CD4-positive, alpha-beta T cell treated with Interleukin-15 for 1 hour (primary cell): ENCODE measurements at places on chromosomes 3 and 15.
A peak's percentile ranks its signal among the peaks of the same experiment; 100 is the strongest.

DNA sequence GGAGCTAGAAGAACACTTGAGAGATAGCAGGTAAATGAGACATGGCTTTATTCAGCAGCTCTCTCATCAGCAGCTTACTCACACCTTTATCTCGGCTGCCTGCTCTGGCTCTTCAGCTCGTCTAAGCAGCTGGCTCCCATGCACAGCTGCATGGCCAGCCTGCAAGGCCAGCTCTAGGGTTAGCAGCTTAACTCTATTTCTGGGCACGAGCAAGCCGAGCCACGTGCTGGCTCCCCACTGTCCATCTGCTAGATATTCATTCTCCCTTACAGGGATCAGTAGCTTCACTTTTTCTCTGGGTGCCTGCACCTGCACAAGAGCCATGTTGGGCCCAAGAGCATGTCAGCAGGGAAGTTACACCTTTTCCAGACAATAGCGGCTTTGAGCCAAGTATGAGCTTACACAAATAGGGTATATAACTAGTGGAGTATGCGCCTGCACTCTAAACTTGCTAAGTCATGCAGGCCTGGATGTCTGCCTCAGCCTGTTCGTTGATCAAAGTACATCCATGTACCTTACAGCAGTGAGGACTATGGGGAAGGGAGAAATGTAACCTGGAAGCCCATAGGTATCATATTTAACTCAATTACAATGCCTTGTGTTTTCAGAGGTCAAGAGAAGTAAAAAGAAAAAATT, 174.9 kb upstream of the SNTN start:
- DNase-seq = no peak

DNA sequence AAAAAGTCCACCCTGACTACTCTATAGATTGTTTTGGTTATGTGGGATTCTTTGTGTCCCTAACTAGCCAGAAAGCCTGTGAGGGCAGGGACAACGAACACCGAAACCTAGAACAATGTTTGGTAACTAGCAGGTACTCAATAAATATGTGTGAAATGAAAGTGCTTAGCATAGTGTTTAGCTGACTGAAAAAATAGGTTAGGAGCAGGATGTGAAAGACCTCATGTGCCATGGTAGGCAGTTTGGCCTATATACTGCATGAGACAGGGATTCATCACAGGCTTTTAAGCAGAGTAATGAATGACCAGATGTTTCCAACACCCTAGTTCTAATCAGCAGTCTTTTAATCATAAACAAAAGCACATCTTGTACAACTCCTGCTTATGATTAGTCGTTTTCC, 64.2 kb downstream of the MYO5A start:
- no peak for DNase-seq

GRCh38 chr3:31620656-31621055, 87.9 kb downstream of the STT3B start:
- DNase-seq = no peak

DNA sequence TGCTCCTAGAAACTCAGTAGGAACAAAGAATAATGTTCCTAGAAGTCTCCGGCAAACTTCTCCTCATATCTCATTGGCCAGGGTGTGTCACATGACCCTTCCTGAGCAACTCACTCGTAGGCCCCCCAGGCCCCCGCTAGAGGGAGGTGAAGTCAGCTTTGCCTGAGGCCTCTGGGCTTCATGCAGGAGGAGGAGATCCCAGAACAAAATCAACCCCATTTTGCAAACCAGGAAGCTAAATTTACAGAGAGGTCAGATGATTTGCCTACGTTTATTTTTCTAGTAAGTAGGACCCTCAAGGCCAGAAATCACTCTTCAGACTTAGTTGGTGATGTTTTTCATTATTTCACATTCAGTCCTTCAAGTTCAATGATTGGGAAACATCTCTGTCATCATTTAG, 99.1 kb downstream of the SSR3 start:
- no peak for DNase-seq

DNA sequence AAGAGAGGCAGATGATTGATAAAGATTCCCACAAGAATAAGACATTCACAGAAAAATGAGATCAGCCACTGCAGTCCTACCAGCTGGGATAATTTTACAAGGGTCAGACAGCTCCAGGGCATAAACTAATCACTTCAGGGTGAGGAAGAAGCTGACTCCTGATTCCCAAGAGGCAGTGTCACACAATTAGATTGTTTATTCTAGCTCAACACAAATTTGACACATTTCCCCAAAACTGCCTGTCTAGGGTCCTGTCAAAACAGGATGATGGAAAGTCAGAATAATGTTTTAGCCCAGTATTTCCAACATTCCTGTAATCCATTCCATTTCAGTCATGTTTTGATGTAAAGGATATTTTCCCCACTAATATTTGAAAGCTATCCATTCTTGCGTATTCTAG, 110.8 kb downstream of the TNIK start:
- DNase-seq = no peak

- DNase-seq = no peak
These were observed 868.4 kb downstream of the DIPK2A start for GRCh38 chr3:144839991-144840390.

- DNase-seq = no peak
These were observed 67.6 kb downstream of the IGF1R start for GRCh38 chr15:98715890-98716443.

DNA sequence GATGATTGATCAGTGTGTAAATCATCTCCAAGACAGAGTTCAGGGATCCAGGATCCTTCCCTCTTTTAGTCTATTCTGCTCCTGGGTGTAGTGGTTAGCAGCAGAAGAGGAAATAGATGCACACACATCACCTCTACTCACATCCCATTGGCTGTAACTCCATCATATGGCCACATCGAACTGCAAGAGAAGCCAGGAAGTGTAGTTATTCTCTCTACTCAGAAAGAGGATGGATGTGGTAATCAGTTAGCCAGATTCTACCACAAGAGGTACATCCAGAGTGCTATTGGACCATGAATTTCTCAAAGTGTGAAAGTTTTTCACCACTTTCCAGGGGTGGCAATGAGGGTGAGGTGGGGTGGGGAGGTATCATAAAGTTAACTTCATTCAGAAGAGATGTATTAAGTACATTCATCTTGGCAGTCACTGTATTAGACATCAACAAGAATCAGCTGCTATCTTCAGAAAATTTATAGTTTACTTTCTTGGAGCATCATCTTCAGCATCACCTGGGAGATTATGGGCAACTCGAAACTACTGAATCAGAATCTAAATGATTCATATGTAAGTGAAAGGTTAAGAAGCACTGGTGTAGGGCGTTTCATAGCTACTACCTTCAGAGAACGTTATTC, 60.6 kb upstream of the GAP43 start:
- DNase-seq = no peak

- DNase-seq = no peak
These were observed 548.5 kb downstream of the OCA2 start for GRCh38 chr15:27550635-27551034.

GRCh38 chr15:65618560-65619109, 3.1 kb upstream of the SLC24A1 start:
- no peak for DNase-seq

- peak; percentile 77 for DNase-seq
These were observed 2.2 kb downstream of the MAPK6 start for GRCh38 chr15:52021128-52021671.

DNA sequence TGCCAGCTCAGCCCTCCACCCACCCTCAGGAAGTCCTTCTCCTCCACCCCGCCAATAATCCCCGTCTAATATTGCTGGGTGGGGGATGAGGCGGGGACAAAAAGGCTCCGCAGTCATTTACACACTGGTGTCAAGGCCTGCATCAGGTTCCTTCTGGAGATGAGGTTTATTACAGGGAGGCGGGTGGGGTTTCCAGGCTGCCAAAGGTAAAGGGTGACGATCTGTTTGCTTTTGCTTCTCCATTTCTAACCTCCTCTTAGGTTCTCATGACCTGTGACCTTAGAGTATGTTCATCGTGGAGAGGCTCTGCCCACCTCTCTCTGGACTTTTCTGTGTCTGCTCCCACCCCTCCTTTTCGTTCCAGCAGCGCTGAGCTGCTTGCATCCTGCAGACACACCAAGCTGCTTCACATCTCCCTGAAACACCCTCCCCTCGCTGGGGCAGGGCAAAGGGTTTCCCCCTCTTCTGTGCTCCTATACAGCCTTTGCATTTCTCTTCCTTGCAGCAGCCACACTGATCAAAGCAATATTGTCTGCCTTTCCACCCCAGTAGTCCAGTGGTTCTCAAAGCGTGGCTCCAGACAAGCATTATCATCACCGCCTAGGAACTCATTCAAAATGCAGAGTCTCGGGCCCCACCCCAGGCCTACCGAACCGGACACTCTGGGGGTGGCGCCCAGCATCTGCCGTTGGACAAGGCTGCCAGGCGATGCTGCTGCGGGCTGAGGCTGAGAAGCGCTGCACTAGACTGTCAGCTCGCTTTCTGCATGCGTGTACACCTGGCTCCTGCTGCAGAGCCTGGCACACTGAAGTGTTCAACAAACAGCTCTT, 26.6 kb downstream of the CA12 start:
- no peak for DNase-seq

- no peak for DNase-seq
These were observed 47.8 kb downstream of the KCNMB2 start for GRCh38 chr3:178583963-178584575.

DNA sequence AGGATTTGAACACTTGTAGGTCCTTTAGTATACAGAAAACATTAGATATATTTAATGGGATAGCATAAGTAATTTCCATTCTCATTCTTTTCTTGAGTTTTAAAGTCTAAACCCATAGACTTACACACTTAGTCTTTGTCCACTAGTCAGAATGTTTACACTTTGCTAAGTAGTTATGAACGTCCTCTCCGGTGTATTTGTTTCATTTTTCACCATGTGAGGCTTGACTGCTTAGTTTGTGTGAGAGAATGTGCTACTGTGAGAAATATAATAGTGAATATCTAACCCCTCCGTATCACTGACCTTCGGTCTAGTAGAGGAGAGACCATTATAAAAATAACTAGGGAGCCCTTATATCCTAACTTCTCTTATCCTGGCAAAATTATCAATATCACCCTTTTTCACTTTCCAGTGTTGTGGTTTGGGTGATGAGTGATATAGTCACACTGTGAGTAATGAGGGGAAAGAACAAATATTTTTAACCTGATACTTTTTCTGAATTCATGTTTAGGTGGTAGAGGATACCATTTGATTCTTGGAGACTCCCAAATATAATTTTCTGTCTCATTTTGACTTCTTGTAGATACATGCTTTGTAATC, 122.4 kb downstream of the UBE2E2 start:
- DNase-seq = no peak

DNA sequence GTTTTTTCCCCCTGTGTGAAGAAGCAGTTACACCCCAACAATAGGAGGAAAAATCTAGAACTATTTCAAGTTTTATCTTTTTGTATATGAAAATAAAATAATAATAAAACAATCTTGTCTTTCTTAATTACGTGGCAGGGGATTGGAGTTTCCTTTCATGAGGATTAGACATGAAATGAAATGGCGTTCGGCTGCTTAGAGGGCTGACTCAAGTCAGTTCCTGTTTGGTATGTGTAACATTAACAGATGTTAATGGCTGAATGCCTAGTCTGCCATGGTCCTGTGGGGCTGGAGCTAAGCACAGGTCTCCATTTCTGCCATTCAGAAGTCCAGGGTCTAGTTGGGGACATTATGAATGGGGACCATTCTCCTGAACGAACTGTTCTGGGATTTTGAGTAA, 3.1 kb upstream of the EXOG start:
- no peak for DNase-seq

- DNase-seq = no peak
These were observed 17.6 kb upstream of the FRMD4B start for GRCh38 chr3:69403454-69403853.

GRCh38 chr3:5005367-5005766, 26.1 kb downstream of the BHLHE40 start:
- no peak for DNase-seq

DNA sequence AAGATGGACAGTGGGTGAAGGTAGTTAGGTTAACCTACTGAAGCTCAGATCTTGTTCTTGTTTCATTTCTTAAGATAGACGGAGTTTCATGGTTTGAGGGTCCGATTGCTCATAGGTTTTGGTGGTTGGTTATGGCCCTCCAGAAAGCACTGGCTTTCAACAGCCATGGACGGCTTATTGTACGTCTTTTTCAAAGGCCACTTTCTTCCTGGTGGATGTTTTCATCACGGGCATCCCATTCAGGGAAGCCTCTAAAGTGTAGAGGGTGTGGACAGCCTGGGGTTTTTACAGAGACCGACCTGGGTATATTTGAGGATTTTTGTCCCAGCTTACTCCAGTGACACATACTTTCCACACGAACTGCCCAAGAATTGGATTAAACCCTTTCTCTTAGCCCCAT, 132.7 kb upstream of the ONECUT1 start:
- no peak for DNase-seq

DNA sequence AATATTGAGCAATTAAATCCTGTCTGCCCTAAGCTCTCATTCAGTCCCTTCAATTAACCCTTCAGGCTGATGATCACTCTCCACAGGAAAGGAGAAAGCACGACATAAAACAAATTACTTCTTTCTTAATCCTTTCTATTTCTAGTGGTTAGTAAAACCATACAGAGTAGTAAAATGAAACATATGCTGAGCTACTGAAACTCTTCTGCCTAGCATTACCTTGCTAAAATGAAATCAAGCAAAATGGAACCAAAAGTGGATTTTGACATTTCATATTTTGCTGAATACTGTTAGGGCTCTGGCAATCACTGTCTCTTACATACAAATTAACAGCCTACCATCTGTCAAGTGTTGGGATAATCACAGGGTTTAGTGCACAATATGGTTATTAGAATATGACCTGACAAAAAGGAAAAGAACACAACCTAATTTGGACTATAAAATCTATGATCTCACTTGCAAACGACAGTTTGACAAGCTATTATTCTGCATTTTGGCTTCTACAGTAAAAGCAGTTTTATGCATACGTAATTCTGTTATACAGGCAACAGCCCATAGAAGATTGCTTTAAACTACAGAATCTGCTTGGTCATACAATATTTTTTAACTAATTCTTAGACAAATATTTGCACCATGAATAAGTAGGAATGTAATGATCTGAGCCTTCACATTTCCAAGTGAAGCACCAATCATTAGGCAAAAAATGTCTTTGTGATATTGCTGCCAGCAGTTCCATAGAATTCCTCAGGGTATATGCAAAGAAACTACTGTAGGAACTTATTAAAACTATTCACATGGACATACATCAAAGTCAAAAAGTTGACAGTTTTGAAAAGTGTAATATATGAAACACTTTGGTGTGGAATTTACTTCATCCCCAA, 105.0 kb downstream of the FHIT start:
- DNase-seq = no peak

DNA sequence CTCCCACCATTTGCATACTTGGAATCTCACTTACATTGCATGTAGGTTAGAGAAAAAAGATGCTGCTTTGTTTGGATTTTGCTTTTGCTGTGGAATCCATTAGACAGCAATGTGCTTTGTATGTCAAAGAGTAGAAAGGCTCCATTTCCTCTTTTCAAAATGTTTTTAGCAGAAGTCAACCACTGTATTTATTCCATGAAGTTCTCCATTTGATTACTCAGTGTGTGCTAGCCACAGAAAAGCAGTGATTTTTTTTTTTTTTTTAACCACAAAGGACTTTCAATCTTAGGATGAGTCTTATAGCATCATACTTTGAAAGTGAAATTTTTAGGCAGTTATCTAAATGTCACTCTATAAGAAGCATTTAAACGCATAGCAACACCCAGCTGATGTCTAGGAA, 285.0 kb upstream of the ADAMTS9 start:
- DNase-seq = no peak
